ENCODE measurements at places on chromosomes 5 and 9.

DNA sequence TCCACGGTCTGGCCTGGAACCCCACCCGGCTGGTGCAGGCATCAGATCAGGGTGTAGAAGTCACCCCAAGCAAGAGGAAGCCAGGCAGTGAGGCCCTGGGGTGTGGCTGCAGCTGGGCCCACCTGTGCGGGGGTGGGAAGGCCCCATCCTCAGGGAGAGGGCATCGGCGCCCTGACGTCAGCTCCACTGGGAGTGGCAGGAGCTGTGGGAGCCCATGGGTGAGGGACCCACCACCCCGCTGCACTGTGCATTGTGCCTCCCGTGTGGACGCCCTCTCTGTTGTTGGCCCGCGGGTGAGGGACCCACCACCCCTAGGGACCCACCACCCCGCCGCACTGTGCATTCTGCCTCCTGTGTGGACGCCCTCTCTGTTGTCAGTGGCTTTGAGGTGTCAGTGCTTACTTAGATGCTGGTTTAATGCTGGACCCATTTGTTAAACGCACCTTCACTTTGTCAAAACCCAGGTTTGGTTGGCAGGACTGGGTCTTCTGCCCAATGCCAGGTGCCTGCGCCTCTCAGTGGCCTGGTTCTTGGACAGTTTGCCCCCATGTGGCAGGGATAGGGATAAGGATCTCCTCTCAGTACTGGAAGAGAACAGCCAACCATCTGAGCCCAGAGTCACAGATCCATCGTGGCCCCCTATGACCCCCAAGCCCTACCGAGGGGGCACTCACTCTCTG lies 6.9 kb upstream of the EXOC3 start:
- no peak for DNase-seq

DNA sequence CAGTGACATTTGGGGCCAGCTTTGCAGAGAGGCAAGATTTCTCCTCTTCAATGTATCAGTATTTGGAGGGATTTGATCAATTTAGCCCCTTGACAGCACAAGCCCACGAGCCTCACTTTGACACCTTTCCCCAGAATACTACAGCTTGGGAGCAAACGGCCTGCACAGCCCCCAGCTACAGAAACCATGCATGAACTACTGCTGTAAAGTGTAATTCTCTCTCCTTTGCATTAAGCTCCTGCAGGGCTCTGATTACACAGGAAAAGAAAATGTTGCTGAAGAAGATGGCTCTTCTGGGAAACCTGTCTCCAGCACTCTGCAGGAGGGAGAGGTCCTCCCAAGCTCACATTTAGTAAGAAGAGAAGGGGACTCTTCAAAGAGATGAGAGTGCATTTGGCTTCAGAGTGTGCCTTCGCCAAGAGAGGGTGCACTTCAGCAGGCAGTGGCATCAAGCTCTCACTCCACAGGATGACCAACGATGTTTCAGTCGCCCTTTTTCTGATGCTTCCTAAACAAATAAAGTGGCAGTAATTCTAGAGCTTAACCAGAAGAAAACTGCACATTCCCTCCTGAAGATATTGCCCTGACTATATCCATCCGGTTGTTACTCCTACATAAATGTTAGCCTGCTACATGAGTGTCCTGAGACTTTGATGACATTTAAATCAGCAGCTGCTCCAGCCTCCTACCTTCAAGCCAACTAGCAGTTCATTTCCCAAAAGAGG lies 272.2 kb downstream of the AUH start:
- no peak for DNase-seq

GRCh38 chr5:131466171-131466766 lies 168.8 kb downstream of the RAPGEF6 start:
- no peak for DNase-seq

GRCh38 chr5:88142636-88142885 lies 126.1 kb downstream of the TMEM161B start:
- no peak for DNase-seq

DNA sequence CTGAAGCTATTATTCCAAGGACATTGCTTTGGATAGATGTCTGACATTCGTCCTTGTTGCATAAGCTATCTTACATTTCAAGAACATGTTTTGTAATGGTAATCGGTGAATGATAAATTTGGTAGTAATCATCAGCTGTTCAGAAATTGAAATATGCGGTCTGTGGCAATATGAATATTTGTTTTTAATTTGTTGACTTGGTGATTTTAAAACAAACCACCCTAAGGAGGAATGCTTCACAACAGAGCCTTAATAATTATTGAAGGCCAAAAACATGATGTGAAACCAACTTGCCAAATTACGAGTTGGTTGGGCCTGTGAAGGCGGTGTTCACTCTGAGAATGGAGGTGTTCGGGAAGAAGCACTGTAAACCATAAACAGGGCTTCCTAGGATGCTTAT lies 149.7 kb upstream of the TUT7 start:
- no peak for DNase-seq

DNA sequence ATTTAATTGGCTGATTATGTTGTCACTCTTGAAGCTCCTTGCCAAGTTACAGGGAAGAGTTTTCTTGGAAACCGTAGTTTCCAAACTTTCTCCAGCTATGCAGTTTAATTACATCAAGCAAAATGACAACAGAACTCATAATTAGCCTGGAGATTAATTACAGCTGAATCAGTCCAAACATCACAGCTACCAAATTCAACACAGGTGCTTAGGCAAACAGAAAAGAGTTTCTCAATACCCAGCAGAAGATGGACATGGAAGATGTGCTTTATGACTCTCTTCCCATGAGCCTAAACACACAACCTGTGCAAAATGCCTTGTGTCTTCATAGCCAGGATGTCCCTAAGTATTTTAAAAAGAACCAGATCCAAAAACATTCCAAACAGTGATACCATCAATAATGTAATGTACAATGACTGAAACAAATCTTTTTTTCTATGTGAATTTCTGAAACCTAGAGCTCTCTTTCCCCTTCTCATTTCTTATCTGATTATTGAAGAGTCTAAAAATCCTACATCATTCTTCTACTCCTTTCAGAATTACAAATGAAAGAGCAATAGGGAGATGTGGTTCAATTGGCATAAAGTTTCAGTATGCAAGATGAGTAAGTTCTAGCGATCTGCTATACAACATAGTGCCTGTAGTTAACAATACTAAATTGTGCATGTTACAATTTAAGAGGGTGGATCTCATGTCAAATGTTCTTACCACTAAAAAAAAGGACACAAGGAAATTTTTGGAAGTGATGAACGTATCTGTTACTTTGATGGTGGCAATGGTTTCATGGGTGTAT lies 124.3 kb downstream of the RASEF start:
- no peak for DNase-seq

DNA sequence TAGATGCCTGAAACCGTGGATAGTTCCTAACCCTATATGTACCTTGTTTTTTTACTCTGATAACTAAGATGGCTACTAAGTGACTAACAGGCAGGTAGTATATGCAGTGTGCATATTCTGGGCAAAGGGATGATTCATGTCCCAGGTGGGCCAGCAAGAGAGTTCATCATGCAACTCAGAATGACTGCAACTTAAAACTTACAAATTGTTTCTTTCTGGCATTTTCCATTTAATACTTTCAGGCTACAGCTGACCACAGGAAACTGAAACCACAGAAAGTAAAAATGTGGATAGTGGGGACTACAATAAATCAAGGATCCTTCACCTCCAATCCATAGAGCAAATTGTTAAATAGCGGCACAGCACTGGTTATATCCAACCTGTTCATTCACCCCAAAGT lies 30.7 kb upstream of the VCAN start:
- no peak for DNase-seq

DNA sequence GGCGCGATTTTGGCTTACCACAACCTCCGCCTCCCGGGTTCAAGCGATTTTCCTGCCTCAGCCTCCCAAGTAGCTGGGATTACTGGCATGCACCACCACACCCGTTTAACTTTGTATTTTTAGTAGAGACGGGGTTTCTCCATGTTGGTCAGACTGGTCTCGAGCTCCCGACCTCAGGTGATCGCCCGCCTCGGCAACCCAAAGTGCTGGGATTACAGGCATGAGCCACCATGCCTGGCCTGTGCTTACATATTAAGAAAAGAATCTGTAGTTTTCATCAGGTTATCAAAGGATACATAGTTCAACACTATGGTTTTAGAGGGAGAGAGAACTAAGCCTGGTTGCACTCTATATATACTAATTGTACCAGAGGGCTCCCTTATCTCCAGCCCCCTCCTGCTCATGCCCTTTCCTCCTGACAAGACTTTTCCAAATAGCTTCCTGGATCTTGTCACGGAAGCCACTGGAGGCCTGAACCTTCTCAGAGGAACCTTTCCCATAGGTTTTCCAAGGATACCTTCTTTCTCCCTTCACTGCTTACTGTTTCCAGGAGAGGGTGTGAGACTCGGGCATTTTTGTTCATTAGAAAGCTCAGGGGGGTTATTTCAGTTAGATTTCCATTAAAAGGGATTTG lies 53.1 kb downstream of the SLC44A1 start:
- DNase-seq: no peak

DNA sequence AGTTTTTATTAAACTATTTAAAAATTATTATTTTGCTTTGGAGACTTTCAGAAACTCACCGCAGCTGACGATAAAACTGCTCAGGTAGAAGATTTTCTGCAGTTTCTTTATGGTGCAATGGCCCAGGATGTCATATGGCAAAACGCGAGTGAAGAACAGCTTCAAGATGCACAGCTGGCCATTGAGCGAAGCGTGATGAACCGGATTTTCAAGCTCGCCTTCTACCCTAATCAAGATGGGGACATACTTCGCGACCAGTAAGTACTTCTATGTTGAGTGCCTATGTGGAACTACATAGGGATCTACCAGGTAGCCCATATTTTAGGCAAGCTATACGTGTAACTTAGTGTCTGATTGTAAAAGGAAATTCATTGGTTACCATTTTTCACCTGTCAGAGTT lies 94.0 kb downstream of the GAPVD1 start:
- DNase-seq: no peak

DNA sequence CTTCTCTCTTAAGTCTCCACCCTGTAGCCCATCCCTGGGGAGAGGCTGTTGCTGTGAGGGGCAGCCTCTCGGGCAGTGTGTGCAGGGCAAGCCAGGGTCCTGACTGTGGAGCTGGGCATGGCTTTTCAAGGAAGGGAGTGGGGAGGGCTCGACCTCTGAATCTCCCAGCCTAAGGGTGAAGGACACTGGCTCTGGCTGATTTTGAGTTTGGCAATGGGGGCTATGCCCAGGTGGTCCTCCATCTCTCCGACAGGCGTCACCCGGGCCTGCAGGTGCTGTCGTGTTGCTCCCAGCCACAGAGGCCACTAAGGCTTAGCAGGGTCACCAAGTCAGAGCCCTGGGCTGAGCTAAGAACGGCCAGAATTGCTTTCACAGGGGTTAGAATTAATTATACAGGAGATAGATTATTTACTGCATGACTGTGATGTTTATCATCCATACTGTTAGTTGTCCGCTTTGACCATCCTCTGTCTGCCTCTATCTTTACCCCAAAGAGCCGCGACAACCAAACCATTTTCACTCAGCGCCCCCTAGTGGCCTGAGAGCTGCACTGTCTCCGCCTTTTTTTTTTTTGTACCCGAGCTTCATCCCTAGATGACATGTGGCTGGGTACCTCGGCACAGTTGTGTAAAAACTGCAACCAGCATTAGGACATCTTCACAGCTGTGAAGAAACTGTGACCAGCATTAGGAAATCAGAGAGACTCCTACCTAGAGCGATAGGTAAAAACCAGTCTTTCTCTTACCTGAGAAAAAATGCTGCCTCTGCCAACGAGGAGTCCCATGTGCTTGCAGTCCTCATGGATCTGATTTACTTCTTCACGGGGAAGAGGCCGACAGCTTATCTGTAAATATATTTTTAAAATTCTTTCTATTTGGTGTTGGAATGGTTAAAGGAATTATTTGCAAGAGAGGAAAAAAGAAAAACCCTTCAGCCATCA lies 44.5 kb downstream of the AGXT2 start:
- peak; percentile 27 for DNase-seq

DNA sequence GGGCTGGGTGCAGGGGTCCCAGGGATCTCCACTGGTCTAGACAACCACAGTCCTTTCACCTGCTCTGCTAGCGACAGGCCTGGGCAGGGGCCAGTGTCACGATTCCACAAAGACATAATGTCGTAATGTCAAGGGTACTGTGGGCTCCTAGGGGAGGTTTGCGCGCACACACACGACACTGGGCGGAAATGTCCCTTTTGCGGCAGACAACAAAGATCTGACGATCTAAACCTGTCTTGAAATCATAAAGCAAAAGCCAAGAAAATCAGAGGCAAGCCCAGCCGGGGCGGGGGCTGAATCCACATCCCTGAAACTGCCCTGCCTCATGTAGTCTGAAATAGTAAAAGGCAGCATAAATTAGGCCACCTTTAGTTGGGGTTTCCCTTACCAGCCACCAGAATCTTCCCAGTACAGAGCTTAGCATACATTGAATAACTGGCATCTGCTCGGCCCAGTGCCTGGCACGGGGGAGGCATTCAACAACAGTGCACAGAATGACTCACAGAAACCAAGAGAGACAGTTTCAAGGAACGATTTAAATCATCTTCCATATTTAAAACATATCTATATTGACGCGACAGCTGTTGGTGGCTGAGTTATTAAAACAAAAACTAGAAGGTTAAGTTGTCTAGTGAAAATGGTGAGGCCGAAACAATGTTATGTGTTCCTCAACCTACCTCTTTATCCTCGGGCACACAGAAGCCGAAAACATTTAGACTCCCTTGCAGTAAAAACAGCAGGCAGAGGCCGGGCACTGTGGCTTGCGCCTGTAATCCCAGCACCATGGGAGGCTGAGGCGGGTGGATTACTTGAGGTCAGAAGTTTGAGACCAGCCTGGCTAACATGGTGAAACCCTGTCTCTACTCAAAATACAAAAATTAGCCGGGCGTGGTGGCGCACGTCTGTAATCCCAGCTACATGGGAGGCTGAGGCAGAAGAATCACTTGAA lies 151.0 kb downstream of the MYO10 start:
- no peak for DNase-seq

DNA sequence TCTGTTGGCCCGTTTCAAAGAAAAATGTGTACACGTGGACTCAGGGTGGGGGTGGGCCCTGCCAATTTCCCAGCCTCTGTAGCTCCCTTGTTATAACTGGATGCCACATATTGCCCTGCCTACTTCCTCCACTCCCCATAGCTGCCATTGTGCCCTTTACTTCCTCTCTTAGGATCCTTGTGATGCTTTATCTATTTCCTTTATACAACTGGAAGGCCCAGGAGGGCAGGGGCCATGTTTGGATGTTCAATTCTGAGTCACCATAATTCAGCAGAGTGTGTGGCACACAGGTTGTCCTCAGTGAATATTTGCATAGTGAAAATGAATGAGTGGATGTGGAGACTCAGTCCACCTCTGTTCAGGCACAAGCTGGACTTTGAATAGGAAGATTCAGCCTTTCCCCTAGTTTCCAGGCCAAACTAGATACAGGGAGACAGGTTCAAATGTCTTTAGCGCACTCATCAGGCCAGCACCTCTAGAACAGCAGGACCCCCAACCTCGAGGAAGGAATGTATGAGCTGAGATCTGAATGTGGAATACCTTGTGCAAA lies 10.6 kb upstream of the FEM1C start:
- no peak for DNase-seq
